Memory B cell (primary cell): ENCODE measurements at places on chromosomes 7 and 10.

DNA sequence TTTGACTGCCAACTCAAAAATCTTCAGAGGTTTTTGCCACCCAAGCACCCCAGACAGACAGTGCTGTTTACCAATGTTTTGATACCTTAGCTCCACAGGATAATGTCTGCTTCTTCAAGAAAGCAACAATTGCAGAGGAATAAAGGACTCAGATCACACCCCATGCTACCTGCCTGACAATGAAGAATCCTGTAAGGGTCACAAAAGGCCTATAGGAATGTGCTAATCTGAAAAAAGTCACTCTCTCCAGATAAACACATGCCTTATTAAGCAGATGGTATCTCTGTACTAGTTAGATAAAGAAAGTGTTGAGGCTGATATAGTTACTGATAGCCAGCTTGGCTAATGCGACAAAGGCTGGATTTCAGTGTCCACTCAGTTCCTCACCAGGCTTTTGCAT is 1076.7 kb upstream of the SORCS1 start:
- no peak for DNase-seq

- DNase-seq = no peak
Observed at GRCh38 chr7:24885305-24885704, 94.7 kb downstream of the OSBPL3 start.

DNA sequence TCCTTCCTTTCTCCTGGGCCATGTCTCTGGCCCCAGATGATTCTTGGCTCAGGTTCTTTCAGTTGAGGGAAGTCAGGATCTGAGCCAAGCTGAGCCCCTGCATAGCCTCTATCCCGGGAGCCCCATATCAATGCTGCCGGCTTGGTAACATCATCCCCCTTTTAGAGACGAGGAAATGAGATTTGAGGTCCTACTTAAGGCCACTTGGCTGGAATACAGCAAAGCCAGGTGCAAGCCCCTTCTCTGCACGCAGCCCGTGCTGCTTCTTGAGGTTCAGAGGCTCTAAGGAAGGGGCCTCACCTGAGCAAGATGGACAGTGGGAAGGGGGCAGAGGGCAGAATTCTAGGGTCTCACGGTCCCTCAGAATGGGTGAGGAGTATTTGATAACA is 2.4 kb upstream of the IRF5 start:
- DNase-seq = no peak

GRCh38 chr10:31142026-31142425 is 110.4 kb upstream of the ZNF438 start:
- no peak for DNase-seq

GRCh38 chr10:80197972-80198916 is 7.1 kb downstream of the ANXA11 start:
- DNase-seq = no peak

- DNase-seq = no peak
Observed at GRCh38 chr10:69481305-69481704, 30.0 kb downstream of the TSPAN15 start.

- DNase-seq = no peak
Observed at GRCh38 chr10:24457661-24458318, 248.9 kb downstream of the KIAA1217 start.

GRCh38 chr7:150977382-150978125 is 567 bp downstream of the KCNH2 start:
- DNase-seq = no peak

DNA sequence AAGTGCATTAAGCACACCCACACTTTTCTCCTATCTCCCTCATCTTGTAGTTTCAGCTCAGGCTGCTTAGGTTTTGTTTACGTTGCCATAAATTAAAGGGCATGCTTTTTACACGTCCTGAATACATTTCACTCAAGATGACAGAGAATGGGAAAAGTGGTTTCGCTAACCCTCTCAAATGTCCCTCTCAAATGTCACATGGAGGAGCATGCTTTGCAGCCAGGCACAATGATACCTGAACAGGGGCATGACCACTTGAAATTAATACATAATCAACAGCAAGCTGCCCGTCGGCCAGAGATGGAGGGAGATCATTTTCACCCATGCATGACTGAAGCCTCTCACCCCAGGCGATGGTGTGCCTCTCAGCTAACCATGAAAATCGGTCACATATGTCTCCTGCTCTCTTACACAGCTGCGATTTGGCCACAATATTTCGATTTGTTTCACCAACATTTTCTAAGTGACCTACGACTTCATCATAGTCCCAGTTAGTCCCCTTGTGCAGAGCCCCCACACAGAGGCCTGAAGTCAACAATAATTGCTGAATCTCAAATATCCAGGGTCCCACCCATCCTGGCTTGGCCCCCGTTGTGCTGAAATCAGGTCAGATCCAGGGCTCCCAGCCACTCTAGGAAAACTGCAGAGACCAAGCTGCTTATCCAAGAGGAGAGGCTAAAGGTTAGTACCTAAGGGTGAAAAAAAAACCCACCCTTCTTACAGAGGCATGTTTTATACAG is 373.9 kb upstream of the NFE2L3 start:
- DNase-seq = no peak

GRCh38 chr10:32445036-32445435 is 904 bp upstream of the CCDC7 start:
- no peak for DNase-seq

DNA sequence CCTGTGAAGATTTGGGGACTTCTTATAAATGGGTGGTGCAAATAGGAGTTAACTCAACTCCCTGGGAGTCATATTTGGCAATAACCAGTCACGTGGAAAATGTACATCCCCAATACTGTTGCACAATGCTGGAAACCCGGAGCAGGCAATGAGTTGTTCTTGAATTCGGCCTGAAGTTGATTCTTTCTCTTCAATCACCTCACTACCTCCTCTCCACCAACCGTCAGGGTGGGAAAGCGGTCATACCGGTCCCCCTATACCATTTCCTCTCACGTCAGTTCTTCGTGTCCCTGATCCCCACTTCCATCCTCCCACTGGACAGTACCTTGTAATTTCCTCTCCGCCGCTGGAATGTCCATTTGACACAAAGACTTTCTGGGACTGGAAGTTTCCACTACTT is 2.8 kb downstream of the GIMAP5 start:
- DNase-seq = no peak

GRCh38 chr7:102834999-102835398 is 77.8 kb upstream of the LRRC17 start:
- DNase-seq = no peak

- DNase-seq = no peak
Observed at GRCh38 chr10:5551531-5552375, 27.0 kb downstream of the CALML3 start.

- DNase-seq = no peak
Observed at GRCh38 chr10:90227217-90227656, 525.8 kb downstream of the KIF20B start.

GRCh38 chr7:106054156-106054910 is 57.8 kb downstream of the SYPL1 start:
- DNase-seq = no peak

- DNase-seq = no peak
Observed at GRCh38 chr10:133474665-133475424, 21.1 kb downstream of the SCART1 start.

- no peak for DNase-seq
Observed at GRCh38 chr7:157769526-157770215, 432.9 kb downstream of the DNAJB6 start.

DNA sequence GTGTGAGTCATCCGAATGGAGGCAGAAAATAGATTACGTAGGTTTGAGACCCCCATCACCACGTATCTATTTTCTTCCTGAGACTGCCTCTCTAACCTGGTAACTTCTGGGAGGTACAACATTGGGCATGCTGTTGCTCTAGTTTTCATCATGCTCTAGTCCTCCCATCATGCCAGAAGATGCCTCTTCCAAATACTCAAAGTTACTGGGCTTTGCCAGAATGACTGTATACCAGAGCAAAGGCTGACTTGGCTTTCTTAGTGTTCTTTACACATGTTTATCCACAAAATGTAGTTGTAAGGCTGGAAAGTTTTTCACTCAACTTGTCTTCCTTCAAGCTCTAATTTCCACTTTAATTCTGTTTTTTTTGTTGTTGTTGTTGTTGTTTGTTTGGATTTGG is 370.5 kb downstream of the MDFIC start:
- no peak for DNase-seq

- no peak for DNase-seq
Observed at GRCh38 chr10:11116361-11116760, 98.7 kb downstream of the CELF2 start.

DNA sequence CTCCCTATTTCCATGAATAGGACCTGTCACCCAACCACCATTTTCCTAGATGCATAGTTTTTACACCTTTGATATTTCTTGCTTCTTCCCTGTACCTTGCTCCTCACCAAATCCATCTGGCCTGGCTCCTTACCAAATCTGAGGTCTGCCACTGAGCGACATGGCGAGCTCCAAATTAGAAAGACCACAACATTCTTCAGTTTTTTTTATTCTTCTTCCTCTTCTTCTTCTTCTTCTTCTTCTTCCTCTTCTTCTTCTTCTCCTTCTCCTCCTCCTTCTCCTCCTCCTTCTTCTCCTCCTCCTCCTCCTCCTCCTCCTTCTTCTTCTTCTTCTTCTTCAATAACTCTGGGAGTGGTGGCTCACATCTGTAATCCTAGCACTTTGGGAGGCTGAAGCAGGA is 7.1 kb downstream of the CPED1 start:
- DNase-seq = no peak

GRCh38 chr7:70893422-70893821 is 238.5 kb upstream of the GALNT17 start:
- no peak for DNase-seq

DNA sequence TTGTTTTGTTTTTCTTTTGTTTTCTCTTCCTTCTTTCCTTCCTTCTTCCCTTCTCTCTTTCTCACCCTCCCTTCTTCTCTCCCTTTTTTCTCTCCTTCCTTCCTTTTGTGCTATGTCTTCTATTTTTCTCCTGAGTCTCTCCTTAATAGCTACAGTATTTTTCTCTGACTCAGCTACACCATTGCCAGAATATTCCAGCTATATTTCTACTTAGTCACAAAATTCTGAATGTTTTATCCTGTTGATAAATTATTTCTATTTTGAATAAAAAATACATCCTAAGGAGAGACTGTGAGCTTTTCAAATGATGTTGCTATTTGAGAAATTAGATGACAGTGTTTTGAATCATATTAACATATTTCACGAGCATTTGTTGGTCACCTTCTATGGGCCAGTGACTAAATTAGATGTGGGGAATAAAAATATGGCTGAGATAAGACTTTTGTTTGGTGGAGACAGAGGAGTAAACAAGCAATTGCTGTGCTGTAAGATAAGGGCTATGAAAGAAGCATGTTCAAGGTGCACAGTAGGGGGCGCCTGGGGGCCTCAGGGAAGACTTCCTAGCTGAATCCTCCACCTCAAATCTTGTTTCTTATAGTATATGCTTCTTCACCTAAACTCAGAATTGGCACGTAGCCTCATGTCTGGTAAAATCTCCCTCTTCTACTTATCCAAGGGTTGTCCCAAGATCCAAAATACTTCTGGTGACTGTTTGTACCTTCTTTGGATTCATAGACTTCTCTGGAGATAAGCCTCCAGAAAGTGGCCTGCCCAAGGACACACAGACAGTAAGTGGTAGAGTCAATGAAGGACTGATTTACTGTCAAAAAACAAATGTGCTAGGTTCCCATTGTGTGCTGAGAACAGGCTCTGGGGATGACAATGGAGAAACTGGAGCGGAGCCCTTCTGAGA is 115.5 kb upstream of the CREB5 start:
- no peak for DNase-seq

DNA sequence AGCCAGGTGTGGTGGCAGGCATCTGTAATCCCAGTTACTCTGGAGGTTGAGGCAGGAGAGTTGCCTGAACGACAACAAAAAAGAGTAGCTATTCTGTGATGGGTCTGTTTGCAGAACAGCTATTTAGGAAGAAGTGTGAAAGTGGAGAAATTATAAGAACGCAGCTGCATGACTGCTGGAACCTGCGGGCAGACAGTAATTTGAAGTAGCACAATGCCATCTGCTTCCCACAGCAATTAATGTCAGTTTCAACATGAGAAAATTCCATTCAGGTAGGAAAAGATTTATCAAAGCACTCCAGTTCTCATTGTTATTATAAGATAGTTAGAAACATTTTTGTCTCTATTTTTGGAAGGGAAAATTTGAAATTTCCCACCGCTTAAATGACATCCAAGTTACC is 21.5 kb downstream of the LAMB1 start:
- no peak for DNase-seq

DNA sequence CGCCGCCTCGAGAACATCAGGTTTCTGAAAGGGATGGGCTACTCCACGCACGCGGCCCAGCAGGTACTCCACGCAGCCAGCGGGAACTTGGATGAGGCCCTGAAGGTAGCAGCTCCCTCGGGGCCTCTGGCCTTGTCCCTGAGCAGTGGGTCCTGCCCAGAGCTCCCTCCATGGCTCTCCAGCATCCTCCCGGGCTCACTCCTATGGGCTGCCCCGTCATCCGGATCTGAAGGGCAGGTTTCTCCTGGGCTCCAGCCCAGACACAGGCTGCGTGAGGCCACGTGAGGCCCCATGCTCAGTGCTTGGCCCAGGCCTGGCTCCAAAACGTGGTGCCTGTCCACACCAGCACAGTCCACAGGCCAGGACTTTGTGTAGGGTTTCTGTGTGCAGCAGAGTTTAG is 32.5 kb downstream of the NUB1 start:
- DNase-seq = no peak

DNA sequence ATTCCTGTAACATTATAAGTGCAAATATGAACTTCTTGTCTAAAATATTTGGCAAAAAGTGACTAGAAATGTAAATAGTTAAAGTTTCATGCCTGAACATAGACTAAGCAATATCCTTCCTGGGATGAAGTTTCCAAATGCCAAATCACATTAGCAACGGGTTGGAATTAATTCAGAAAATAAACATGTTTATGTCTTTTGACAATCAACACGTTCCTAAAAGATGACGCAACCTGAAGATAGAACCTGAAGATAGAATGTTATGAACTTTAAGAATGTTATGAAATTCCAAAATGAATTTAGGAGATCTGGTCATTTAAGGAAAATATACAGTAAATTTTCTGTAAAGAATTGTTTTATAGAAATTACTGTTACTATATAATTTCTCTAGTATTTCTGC is 9.2 kb downstream of the LAMB4 start:
- no peak for DNase-seq

- no peak for DNase-seq
Observed at GRCh38 chr10:1368842-1369171, 312.6 kb downstream of the WDR37 start.

GRCh38 chr10:91664426-91664825 is 31.6 kb upstream of the PPP1R3C start:
- DNase-seq = no peak

GRCh38 chr10:125213541-125214282 is 53.3 kb upstream of the CTBP2 start:
- DNase-seq = no peak

GRCh38 chr7:90621747-90622140 is 25.6 kb downstream of the CDK14 start:
- DNase-seq = no peak

DNA sequence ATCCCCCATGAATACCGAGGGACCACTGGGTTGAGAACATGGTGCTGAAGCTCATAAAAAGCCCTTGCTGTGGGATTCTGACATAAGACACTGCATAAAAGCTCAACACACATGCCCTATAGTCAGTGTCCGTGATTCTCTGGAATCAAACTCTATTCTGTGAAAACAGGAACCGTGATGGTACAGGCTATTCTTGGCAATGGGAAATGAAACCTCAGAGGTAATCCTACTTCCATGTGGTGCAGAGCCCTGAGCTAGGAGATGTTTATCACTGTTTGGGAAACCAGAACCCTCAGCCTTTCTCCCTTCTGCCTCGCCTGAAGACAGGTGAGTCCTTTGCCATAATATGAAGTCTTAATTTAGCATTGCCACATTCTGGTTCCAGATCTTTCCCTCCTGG is 80.8 kb upstream of the PRSS1 start:
- DNase-seq = no peak
